Spleen (tissue), 13 donors: ENCODE measurements at places on chromosomes 12 and 14. TPM values are rescaled to one million over a fixed set of nuclear protein-coding genes. Genes with fewer than 3 reads are reported as not detected.

DNA sequence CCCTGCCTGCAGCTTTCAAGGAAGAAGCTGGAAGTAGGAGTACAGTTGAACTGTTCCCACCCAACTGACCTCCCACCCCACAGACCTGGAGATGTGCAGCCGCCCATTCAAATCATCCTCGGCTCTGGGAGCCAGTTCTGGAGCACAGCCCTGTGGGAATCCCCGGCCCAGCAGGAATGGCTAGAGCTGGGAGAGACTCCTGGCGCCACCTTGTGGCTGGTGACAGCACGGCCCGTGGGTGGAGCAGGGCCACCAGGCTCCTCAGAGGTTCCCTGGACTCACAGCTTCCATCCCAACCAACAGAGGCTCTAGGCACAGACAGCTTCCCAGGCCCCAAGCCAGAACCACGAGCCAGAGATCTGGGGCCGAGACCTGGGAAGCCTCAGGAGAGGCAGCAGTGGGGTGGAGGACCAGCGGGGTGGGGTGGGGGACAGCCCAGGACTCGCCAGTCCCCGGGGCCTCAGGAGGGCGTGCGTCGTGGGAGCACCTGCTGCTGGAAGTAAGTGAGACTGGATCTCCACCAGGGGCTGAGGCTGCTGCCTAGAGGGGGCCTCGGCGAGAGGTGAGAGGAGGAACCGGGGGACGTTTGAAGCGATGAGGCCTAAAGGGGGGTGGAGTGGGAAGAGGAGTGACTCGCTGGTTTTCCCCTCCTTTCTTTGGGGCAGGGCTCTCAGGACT, 43.4 kb downstream of the RNF34 start:
- peak; percentile 93 for DNase-seq

- no peak for DNase-seq
Measured at GRCh38 chr12:62267026-62267425, 6.8 kb downstream of the USP15 start.

DNA sequence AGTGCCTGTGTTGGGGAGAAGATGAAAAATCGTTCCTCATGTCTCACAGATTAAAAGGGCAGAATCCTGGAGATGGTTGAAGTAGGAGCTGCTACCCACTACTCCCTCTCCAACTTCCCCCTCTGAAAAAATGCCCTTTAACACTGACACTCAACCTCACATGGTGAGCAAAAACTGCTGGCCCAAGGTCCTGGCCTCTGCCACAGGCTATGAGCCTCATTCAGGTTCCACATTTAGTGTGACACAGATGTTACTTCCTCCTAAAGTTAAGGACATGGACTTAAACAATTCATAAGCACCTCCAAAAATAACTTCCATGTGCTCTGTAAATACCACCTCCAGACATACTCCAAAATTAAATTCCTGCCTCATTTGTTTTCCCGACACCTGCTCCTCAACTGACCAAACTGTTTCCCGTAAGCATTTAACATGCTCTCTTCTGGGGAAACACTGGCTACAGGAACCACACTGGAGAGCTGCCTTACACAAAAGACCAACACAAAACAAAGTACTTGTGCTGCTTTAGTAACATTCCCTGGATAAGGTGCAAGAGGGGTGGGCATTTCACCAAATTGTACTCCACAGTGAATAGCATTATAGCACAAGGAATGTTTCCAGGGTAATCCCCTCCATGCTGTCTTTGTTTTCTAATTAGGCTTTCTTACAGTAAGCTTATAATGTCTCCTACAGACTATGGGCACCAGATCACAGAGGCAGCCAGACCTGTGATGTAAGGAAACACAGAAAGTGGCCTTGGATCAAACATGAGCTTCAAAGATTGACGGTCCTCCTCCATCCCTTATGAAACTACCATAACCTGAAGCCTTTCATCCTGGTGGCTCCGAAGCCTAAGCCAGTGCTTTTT, 57.0 kb downstream of the PHLDA1 start:
- DNase-seq = no peak

DNA sequence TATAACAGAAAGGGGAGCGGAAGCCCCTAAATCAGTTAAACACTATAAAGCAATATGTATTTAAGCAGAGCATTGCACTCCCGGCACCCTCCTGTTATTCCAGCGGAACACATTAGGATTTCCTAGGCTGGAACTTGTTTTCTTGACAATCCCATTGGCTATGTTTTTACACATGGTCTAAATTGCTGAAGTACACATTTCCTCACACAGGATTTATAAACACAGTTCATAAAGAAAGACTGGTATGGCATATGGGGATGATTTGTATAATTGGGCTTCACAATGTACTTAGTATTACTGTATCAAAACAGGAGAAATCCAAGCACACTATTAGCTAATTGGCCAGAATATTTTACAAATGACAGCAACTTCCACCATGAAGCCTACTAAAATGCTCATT, 23.3 kb downstream of the PAX9 start:
- no peak for DNase-seq

DNA sequence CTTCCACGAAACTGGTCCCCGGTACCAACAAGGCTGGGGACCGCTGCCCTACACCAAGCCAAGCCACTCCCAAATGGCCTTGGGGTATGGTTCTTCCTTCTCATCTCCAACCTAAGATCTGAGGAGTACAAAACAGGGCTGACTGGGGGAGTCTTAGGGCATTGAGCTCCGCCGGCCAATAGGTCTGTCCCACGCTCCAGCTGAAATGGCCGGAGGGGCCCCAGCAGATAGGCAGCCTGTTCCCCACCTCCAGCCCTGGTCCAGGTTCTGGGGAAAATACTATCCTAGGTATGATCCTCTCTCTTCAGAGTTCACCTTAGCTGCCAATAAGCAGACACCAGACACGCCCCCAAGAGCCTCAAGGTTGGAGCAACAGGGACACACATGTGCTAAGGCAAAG, 90.2 kb downstream of the ACTN1 start:
- DNase-seq = no peak

DNA sequence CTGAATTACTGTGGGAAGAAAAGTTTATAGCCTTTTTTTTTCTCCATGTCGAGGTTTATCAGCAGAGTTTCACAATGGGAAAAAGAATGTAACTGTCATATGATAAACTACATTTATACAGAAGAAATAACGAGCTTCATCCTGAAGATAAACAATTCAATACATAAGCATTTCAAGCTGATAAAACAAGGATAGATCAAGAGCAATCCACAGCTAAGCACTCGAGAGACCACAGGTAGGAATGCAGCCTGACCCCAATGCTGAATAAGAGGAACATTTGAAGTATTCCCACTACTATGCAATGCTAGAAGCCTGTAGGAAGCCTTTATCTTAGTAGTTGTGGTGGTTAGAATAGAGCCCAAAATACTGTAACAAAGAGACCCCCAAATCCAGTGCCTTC, 32.6 kb upstream of the DAAM1 start:
- DNase-seq = no peak

- DNase-seq = no peak
Measured at GRCh38 chr12:92436856-92437255, 265.9 kb upstream of the PLEKHG7 start.

DNA sequence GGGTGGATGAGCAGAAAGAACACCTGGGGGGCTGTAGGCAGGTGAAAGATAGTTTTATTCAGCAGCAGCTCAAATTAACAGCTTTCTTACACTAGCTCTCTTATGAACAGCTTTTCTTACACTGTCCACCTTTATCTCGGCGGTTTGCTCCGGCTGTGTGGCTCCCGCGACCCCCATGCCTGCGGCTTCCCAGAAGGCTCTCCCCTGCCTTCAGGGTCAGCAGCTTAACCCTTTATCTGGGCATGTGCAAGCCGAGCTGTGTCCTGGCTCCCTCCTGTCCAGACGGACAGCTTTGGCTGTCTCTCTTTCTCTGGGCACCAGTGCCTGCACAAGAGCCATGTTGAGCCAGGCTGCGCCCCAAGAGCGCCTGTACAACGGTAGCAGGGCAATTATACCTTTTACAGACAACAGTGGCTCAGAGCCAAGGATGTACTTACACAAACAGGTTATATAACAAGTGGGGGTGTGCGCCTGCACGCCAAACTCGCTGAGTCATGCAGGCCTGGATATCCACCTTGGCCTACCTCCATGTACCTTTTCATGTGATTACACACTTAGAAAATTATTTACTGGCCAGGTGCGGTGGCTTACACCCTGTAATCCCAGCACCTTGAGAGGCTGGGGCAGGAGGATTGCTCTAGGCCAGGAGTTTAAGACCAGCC, 28.5 kb upstream of the KLHL42 start:
- no peak for DNase-seq

GRCh38 chr12:1099158-1099557, 108.1 kb downstream of the ERC1 start:
- no peak for DNase-seq

- DNase-seq = no peak
Measured at GRCh38 chr14:55975281-55975910, 142.8 kb upstream of the PELI2 start.

- DNase-seq = peak; percentile 63
Measured at GRCh38 chr12:112170971-112171596, 45.7 kb downstream of the TRAFD1 start.

DNA sequence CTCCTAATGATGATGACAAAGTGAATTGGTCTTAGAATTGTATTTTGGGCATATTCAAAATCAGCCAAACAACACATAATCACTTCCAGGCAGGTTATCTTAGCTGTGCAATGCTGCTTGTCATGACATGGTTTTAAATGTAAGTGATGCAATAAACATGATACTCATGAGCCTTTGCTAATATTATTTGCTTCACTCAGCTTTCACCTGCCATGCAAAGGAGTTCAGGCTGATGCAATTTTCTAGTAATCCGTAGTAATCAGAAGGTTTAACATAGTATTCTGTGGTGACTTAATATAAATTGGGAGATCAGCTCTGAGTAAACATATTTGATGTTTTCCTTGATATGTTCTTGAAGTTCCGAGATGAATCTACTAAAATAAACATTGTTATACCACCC, 29.1 kb downstream of the TMEM260 start:
- no peak for DNase-seq

DNA sequence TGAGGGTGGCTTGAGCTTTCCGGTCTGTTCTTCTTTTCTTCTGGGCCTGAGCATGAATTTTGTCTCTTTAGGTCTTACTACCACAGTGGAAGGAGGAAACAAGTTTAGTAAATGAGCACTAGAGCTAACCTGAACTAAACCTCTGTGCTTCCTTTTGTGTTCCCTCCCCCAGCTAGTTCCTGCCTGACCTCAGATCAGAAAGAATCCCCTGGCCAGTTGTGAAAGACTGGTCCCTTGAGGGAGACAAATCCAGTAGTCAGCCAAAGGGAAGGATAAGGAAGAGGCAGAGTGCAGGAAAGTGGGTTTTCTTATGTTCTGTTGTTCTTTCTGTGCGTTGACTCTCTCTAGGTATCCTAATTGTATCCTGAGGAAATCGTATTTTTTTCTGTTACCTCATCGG, 17.5 kb downstream of the ZNF664 start:
- DNase-seq = no peak

GRCh38 chr12:1920436-1920835, 2.0 kb upstream of the CACNA2D4 start:
- DNase-seq = peak; percentile 63

DNA sequence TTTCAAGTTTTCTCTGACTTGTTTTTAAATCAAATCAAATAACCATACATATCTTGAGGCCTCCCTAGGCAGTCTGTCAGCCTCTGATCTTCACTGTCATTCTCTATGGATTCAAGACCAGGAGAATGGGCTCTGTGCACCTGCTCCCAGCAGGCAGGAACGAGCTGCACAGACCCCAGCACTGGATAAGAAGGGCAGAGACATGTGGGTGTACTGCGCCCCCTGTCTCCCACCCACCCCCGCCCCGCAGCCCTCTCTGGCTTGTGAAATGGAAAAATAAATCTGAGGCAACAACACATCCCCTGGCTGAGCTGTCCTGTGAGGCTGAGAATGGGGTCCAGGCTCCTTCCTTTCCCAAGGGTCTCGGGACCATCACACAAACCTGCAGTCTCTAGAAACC, 26.3 kb downstream of the CLMN start:
- no peak for DNase-seq

GRCh38 chr12:125892276-125892675, 827.0 kb downstream of the AACS start:
- DNase-seq = no peak

DNA sequence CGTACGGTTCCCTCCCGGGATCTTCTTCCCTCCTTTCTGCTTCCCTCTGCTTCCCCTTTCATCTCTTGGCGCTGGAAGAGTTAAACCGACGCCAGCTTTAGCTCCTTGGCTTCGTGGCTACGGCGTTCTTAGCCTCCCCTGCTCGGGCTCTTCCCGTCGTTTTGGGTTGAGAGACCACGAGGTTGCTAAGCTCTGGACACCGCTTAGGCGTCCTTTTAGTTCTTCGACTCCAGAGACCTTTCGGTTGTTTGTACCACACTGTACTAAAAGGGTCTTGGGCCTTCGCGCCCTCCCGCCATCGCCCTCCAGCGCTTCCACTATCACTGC, 545 bp downstream of the CPSF2 start:
- no peak for DNase-seq

GRCh38 chr12:4212845-4213244, 60.7 kb upstream of the CCND2 start:
- DNase-seq = no peak

DNA sequence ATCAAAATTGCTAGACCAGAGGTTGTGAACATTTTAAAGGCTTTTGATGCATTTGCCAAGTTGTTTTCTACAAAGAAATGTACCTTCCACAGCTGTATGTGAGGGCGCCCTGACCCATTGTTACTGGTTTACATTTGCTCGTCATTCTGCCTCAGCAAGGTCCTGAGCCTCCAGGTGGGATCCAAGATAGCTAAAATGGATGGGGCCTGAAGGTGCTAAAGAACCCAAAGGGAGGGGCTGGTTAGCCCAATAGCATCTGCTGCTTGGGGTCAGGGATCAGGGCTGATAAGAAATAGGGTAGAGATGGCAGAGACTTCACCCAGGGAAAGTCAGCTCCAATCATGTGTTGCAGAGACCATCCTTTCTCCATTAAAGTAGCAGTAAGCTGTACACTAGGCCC, 43.1 kb downstream of the GALNT16 start:
- no peak for DNase-seq

DNA sequence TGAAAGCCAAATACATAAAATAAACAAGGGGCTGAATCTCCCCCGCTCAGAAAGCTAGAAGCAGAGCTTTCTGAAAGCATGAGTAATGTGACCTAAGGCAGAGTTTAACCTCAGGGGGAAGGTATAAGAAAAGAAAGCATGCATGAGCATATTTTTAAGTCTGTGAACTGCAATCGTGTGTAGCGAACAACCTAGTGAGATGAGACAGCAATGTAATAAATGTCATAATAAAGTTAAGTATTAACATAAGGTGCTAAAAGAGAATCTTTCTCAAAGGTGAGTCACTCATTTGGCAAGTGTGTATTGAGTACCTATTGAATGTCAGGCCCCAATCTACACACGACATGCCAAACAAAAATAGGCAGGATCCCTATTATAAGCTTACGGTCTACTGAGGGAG, 14.2 kb upstream of the WDR20 start:
- DNase-seq = no peak

The AKAP5 gene
- 3.7 TPM for total RNA-seq

The PTPRO gene
- 10.6 TPM for total RNA-seq

The ITGB7 gene
- 75.5 TPM for total RNA-seq

The GLIPR1L2 gene
- not detected for total RNA-seq

The SELPLG gene
- total RNA-seq = 220 TPM

The EIF2B1 gene
- 130 TPM for total RNA-seq

The LIN7A gene
- total RNA-seq = 24.0 TPM

The TMEM179 gene
- not detected for total RNA-seq

The OR6C2 gene
- total RNA-seq = not detected

The ACSM4 gene
- total RNA-seq = not detected

The ANKRD33 gene
- total RNA-seq = not detected
